ENCODE measurements at places on chromosomes 5 and 9. TPM values are rescaled to one million over a fixed set of nuclear protein-coding genes. Genes with fewer than 3 reads are reported as not detected.

The PCDHB5 gene
- total RNA-seq = 0.36 TPM

The MEF2C gene
- 254 TPM for total RNA-seq

The GFI1B gene
- 0.10 TPM for total RNA-seq

The RETREG1 gene
- 11.3 TPM for total RNA-seq

The CCDC192 gene
- total RNA-seq = not detected

The GABRA6 gene
- total RNA-seq = not detected

The CDC20B gene
- not detected for total RNA-seq

The TMEM174 gene
- not detected for total RNA-seq

The OTP gene
- not detected for total RNA-seq

The IL33 gene
- not detected for total RNA-seq

The TMEM215 gene
- total RNA-seq = not detected

The SV2C gene
- total RNA-seq = not detected

GRCh38 chr5:129477532-129477931, 17.4 kb downstream of the ADAMTS19 start:
- DNase-seq = no peak

DNA sequence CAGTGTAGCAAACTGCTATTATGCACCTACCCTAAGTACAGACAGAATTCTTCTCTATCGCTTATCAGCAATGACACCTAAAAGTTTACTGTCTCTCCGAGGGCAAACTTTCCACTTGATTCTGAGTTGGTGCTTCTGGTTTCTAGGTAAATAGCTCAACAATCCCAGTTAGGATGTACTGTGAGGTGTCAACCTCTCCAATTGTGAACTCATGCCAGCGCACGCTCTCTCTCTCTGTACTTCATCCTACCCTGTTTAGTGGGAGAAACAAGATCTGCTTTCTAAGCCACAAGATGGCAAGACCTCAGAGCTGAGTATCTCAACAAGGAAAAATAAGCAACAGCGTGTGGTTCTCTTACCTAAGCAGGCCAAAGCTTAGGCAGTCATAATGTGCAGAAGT, 335.3 kb downstream of the SLIT3 start:
- DNase-seq = no peak

DNA sequence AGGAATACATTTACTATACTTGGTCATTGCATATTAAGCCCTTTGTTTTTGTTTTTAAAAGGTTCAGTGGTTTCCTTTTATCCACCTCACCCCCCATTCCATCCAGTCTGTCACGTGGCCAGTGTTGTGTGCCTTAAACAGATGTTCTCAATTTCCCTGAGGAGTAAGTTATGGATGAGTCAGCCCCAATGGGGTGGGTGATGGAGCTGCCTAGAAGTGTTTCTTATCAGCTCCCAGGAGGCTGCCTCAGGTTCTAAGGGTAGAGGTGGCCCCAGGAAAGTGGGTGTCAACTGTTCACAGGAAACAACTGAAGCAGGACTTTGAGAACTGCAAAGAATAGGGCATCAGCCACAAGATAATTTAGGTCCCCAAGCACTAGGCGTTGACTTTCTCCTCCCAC, 41.1 kb downstream of the ACTBL2 start:
- DNase-seq = peak; percentile 65

GRCh38 chr5:57559110-57559635, 76.6 kb upstream of the ACTBL2 start:
- no peak for DNase-seq

- no peak for DNase-seq
These were observed 103.7 kb upstream of the CD180 start for GRCh38 chr5:67300326-67300725.

DNA sequence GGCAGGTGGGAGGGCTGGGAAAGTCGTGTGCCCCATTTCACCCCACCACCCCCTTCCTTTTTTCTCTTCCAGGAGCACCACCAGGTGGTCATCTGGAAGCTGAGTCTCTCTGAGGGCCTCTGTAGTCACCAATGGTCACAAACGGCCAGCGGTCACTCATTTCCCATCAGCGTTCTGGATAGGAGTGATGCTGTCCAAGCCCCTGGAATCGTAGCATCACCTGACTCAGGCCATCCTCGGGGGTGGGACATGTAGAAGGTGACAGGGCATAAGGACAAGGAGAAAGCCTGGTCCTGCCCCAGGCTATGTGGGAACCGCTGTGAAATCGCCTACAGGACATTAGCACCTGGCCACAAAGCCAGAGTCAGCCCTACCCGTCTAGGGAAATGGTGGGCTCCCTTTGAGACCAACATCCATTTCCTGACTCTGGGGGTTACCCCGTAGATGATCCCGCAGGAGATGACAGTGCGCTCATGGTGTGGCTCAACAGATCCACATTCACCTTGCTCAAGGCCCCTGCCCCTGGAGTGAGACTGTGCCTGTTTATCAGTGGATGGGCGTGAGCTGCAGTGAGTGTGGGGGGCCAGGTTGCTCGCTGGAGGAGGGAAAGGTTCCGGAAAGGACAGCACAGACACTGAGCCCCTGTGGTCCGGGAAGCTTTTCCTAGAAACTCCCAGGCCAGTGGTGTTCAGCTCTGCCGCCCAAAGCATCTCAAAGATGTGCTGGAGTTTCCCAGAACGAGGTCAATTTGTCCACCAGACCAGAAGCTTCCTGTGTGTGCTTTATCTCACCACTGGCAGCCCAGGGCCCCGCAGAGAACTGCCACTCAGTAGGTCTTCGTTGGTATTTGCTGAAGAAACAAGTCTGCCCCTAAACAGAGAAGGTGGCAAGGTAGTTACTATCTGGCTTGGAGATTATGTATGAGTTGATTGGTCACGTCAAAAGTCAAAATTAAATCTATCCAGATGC, 61.1 kb upstream of the UNC5A start:
- no peak for DNase-seq

- no peak for DNase-seq
These were observed 6.1 kb upstream of the PANK3 start for GRCh38 chr5:168585119-168585856.

- DNase-seq = no peak
These were observed 90.5 kb downstream of the ADAMTS2 start for GRCh38 chr5:179254638-179255271.

DNA sequence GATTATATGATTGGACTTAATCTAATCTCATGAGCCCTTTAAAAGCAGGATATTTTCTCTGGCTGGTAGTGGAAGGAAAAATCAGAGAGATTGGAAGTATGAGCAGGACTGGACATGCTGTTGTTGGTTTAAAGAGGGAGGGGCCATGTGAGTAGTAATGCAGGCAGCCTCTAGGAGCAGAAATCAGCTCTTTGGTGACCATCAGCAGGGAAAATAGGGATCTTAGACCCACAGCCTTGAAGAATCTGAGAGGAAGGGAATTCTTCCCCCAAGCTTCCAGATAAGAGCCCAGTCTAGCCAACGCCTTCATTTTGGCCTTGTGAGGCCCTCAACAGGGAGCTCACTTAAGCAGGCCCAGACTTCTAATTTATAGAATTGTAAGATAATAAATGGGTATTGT, 9.5 kb downstream of the SH3GL2 start:
- no peak for DNase-seq

- no peak for DNase-seq
These were observed 124.1 kb upstream of the ADRA1B start for GRCh38 chr5:159792180-159792579.

- no peak for DNase-seq
These were observed 30.9 kb downstream of the KCTD16 start for GRCh38 chr5:144201588-144201987.

DNA sequence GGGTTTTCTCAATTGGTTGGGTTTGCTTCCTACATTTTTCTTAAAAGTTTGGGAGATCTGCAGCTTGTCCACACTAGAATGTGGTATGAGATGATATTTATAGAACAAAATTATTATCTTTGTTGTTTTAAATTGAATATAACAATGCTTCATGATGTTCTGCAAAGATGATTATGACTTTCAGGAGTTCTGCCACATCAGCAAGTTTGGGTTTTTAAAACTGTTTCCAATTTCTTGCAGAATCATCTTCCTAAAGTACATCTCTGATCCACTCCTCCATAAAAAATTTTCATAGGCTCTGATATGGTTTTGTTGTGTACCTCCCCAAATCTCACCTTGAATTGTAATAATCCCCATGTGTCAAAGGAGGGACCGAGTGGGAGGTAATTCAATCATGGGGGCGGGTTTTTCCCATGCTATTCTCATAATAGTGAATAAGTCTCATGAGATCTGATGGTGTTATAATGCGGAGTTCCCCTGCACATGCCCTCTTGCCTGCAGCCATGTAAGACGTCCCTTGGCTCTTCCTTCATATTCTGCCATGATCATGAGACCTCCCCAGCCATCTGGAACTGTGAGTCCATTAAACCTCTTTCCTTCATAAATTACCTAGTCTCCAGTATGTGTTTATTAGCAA, 119.1 kb upstream of the PTGER4 start:
- DNase-seq = no peak

DNA sequence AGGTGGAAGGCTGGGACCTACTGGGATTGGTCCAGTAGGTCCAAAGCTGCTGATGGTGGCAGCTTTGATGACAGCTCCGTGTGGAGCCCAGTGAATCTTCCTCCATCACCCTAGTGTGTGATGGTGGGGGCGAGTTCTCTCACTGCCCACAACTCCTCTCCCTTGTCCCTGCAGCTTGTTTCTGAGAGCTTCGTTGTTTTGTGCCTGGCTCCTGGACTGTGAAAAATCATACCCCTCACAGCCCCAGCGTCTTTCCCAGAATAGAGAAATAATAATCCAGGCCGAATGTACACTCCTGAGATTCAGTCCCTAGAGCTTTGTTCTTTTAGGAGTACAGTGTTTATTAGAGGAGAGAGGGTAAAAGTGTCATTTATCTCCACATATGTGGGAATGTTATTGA, 372.2 kb downstream of the ENC1 start:
- DNase-seq = no peak

DNA sequence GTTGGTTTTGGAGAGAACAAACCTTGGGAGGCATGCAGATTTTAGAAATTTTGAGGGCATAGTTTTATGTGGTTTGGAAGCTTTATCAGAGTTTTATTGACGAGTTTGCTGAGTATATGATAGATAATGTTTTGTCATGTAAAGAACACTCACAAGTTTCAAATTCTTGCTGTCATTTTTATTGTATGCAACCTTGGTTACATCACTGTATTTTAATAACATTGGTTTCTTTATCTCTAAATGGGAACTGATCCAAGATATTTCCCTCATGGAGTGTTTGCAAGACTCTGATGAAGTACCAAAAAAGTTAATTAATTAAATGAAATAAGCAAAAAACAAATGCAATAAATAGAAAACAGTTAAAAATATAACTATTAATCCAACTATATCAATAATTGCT, 170.3 kb downstream of the SMC2 start:
- DNase-seq = no peak

- DNase-seq = no peak
These were observed 39.6 kb upstream of the CSNK1G3 start for GRCh38 chr5:123472150-123472924.

- DNase-seq = no peak
These were observed 2.6 kb upstream of the SEMA6A start for GRCh38 chr5:116577064-116577788.

GRCh38 chr5:2587189-2588031, 164.1 kb downstream of the IRX2 start:
- no peak for DNase-seq

GRCh38 chr5:78526049-78526525, 122.5 kb downstream of the LHFPL2 start:
- DNase-seq = peak; percentile 60

GRCh38 chr5:170429014-170429413, 39.8 kb upstream of the KCNMB1 start:
- no peak for DNase-seq
